ENCODE measurements at places on chromosomes 7 and 10.
A peak's percentile ranks its signal among the peaks of the same experiment; 100 is the strongest.

DNA sequence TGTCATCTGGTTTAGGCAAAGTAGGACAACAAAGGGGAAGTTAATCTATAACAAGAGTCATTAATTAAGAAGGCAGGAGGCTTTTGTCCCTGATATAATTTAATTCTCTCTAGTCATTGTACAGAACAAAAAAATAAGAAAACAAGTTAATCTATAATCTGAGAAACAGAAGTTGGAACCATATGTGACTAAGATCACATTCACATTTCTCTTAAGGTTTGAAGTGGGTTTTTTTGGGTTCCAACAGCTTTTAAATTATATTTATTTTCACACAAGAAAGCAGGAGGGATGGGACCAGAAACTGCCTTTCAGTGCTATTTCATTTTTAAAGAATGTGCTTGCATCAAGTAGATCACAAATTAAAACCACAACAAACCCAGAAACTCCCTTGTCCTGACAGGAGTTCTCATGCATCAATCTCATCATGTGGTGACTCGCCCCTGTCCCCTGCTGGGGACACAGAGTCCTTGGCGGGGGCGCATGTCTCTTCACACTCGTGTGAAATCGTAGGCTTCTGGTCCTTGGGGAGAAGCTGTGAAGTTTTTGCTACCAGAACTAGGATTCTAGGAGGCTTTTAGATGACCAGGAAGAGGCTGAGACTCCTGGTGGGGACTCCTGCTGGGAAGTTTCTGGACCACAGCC, 10.1 kb upstream of the OPN4 start:
- no peak for DNase-seq

DNA sequence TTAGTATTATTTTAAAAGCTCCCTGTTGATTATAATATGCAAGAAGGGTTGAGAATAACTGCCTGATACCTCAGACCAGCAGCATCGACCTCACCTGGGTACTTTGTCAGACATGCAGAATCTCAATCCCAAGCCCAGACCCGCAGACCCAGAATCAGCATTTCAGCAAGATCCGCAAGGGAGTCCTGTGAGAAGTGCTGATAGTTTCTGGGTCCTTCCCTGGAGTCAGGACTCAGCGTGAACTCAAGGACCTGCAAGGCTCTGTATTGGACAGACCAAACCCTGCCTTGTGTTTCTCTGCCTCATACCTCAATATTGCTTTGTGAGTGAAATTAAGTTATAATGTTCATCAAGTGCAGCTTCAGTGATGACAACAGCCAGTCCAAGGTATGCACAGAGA, 149.5 kb upstream of the NPY start:
- DNase-seq: peak; percentile 23

DNA sequence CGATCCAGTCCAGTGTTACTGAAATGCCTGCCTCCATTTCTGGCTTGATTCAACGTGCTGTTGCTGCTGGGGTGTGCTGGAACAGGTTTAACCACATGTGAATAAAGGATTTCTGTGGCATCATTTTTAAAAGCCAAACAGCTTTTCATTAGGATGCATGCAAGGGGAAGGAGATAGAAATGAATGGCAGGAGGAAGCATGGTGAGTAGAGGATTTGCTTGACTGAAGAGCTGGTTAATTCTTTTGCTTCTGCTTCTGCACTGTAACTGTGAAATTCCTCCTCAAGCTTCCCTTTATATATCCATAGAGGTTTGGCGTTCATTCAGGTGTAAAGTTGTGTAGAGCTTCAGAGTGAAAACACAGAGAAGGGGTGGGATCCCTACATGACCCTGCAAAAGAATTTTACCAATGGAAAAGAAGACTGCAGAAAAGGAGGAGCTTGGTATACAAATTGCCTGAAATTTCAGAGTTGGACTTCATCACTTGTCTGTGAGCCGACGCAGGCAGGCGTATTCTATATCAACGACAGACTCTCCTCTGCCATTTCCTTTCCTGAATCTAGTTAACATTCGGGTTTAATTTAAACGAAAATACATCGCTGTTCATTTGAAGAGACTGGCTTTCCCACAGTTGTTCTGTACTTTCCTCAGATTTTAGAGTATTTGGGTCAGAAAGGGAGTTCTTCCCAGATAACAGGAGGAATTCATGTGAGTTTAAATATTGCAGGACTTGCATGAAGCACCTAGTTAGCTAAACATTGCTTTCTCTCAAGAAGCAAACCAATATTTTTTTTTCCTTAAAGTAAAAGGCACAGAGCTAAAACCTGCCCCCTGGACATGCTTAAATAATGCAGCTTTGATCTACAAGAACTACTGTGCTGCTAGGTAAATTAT, at the start of gene SOSTDC1:
Gene SOSTDC1 (minus strand): TSS at position 270 of the 893 bp plus-strand sequence. CDS start 70 bp downstream, at position 200.
- DNase-seq: no peak

GRCh38 chr7:154469652-154470051, 417.5 kb downstream of the DPP6 start:
- no peak for DNase-seq

DNA sequence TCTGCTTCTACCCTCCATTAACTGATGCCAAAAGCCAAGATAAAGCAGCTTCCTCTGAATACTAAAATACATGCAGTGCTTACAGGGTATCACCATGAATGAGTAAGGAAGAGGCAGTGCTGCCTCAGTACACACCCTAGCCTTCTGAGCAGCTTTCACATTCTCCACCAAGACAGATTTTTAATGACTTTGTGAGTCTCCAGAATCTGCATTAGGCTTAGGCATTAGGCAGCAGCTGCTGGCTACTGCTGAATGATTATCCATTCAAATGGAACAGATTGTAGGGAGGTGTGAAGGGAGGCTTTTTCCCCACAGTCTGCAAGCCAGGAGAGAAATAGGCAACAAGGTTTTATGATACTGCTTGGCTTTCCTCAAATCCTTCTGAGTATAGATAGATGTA, 1226.7 kb upstream of the LRRN3 start:
- DNase-seq: no peak

DNA sequence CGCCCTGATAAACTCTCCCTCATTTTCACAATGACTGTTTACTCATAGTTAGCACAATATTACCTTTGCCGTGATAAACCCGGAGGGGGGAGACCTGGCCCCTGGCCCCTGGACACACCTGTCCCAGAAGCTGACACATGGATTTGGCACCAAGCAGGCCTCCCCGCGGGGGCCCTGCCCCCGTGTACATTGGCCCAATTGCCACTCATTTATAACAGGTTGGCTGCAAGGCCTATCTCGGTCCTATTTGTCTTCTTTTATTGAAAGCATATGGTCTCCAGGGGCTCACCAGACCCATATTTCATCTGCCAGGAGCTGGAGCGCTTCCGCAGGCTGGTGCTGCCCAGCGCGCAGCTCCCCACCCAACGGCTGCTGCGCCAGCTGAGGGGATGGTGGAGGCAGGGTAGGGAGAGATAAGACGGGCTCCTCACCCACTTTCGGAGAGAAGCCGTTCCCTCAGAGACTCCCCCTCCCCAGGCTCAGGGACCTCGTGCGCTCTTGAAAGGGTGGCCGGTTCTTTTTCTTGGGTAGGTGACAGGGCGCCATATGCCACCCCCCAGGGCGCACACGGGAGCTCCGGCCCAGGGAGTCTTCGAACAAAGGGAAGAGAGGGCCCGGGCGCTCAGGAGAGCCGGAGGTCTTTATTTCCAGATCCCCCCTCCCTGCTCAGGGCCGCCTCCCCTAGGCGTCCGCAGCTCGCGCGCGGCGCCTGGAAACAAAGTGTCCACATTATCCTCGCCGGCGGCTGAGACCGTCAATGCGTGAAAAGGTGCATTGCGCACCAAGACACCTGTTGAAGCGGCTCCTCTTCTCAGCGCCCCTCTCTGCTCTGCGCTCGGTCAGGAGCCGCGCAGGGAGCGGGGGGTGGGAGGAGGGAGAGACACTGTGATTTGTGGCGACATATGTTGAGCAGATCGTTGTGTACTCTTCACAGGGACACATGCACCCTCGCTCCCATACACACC, 4.3 kb upstream of the NEUROG3 start:
- no peak for DNase-seq

DNA sequence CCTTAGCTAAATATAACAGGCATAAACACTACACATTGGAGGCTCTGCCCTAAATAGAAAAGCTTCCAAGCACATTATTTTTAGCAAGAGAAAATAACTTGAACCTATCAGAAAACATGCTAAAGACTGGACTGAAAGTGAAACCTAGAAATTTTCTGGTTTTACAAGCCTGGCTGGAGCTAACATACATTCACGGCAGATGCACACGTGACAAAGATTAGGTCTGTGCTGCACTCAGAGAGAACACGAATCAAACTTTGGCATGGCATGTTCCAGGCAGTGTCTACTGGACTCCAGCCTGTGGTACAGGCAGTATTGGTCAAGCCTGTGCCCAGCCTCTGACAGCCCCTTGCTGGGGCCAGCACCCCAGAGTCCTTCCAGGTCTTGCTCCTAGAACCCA, 94.1 kb upstream of the PCBD1 start:
- DNase-seq: no peak

DNA sequence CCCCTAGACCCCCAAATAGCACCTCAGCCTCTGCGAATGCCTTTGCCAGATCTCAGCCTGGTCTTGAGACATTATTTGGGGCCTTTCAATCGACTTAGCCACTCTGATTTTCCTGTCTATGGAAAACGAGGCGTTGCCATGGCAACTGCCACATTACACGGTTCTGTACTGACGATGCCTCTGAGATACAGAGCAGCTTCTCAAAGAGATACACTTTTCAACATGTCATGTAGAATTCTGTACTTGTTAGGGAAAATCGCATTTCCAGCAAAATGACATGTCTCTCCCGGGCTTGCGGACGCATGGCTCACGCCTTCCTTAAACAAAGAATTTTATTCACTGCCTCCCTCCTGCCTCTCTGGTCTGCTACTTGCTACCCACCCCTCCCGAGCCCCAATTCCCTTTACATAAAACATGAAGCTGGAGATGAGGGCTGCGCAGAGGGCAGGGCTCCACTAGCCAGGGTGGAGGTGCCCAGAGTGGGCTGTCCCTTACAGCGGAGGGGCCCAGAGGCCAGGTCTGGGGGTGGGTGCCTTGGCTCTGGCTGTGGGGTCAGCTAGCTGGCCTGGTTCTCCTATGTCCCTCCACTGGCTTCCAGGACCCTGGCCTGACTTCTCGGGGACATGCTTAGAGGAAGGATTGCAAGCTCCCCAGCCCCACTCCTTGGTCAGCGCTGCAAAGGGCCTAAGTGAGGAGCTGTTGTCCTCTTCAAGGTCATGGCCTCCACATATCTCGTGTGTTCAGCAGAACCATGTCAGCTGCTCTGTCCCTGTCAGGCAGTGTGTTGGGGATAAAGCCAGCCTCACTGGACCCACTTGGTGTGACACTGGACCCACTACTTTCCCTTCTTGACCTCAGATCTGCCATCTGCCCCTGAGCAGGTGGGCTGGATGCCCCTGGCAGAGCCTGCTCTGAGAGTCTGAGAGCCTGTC, 342.5 kb downstream of the RPS24 start:
- DNase-seq: no peak

DNA sequence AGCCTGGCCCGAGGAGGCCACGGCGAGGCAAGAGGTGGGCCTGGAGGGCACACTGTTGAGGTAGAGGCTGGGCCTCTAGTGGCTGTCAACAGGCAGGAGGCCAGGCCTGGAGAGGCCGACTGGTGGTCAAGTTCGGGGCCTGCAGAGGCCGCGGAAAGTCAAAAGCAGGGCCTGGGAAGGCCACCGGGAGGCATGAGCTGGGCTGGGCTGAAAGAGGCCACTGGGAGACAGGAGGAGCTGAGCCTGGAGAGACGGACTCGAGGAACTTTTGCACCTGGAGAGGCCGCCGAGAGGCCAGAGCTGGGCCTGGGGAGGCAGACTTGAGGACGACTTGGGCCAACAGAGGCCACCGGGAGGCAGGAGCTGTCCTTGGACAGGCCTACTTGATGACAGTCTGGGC, 321.2 kb downstream of the ZNF479 start:
- no peak for DNase-seq

DNA sequence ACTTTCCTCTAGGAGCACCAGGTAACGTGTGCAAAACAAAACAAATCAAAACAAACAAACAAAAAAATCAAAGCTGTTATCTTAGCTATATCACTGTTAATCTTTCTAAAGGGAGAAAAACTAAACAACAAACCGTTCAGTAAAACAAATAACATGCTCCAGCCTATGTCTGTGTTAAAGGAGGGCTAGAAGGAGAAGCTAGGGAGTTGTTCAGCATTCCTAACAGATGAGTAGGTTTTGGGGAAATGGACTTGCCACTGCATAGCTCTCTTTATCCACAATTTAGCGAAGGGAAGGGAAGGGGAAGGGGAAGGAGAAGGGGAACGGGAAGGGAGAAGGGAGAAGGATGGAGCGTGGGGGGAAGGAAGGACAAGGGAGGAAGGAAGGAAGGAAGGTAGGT, 134.2 kb upstream of the AKR1E2 start:
- DNase-seq: no peak

GRCh38 chr7:131071786-131072504, 255.7 kb upstream of the MKLN1 start:
- DNase-seq: no peak

DNA sequence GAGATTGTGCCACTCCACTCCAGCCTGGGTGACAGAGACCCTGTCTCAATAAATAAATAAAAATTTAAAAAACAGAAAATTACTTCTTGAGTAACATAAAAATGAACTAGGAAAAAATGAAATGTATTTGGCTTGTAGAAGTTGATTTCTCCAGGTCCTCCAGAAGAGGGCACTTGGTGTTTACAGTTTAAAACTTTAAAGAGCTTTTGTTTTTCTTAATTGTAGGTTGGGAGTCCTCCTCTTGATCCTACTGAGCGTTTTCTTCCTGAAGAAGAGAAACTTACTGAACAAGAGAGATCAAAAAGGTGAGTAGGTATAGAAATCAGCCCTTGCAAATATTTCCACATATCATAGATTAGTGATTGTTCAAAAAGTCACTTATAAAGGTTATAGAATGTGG, 16.2 kb downstream of the KIFBP start:
- DNase-seq: no peak

DNA sequence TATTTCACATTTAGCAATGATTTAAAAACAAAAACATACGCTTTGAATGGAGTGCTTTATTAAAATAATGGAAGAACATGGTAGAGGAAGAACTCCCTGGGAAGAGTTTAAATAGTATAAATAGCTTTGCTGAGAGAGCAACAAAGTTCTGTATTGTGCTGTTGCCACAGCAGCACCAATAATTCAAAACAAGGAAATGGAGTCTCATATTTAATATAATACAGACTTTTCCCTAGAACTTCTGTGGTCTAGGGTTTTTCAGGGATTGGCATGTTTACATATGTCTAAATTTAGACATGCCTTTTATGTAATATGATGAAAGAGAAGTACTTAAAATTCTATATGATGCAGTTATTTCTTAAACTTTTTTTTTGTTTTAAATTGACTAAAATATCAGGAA, 217.2 kb upstream of the HDAC9 start:
- no peak for DNase-seq

- DNase-seq: no peak
Measured at GRCh38 chr7:79296553-79297320, 156.7 kb downstream of the MAGI2 start.

GRCh38 chr10:101032637-101033224, 1.7 kb downstream of the SFXN3 start:
- DNase-seq: peak; percentile 46

DNA sequence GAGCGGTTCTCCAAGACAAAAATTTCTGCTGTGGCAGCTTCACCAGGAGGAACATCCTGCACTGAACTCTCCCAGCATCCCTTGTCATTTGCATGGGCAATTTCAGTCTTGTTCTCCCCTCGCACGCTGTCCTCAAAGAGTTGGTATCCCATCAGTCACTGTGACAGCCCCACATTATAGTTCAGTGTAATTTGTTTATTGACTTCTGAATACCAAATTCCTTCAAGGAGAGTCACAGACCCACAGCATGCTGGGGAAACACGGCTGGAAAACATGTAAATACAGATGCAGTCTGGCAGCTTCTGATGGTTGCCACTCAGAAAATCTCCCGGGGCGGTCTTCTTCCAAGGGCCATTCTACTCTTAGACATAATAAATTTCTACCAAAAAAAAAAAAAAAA, 151.0 kb upstream of the NEBL start:
- DNase-seq: no peak

GRCh38 chr10:70106958-70107791, 25.4 kb downstream of the AIFM2 start:
- DNase-seq: peak; percentile 67

Data from stimulated activated effector memory CD8-positive, alpha-beta T cell treated with anti-CD3 and anti-CD28 coated beads, Interleukin-12 subunit alpha, Interleukin-12 subunit beta, amount 100 ng/mL, for 72 hours (primary cell).